ENCODE measurements at places on chromosomes 3 and 15. TPM values are rescaled to one million over a fixed set of nuclear protein-coding genes. Genes with fewer than 3 reads are reported as not detected.

BFSP2 gene
- total RNA-seq = not detected

SLC35G2 gene
- total RNA-seq = 11.6 TPM

CDHR4 gene
- not detected for total RNA-seq

ANP32A gene
- 40.1 TPM for total RNA-seq

CLDN18 gene
- not detected for total RNA-seq

XPC gene
- 62.1 TPM for total RNA-seq

SOX14 gene
- not detected for total RNA-seq

CYP1A2 gene
- not detected for total RNA-seq

CAMK2N2 gene
- total RNA-seq = not detected

IMPG2 gene
- 0.11 TPM for total RNA-seq

GNL3 gene
- 90.2 TPM for total RNA-seq

FAM3D gene
- total RNA-seq = not detected

TMIE gene
- 0.11 TPM for total RNA-seq

C3orf20 gene
- total RNA-seq = not detected

TUSC7 gene
- not detected for total RNA-seq

LRRC2 gene
- 10.8 TPM for total RNA-seq

ARHGAP31 gene
- 15.3 TPM for total RNA-seq

RNU5B-1 gene
- total RNA-seq = not detected

RETNLB gene
- total RNA-seq = not detected

REC114 gene
- total RNA-seq = not detected

MYRIP gene
- 0.32 TPM for total RNA-seq

SCG3 gene
- not detected for total RNA-seq

TSEN2 gene
- 15.6 TPM for total RNA-seq

FGD5 gene
- total RNA-seq = not detected

LMAN1L gene
- total RNA-seq = not detected

SSUH2 gene
- total RNA-seq = 0.76 TPM

PRICKLE2 gene
- 24.8 TPM for total RNA-seq

KLHL6 gene
- total RNA-seq = not detected

SPTBN5 gene
- 0.11 TPM for total RNA-seq

DLL4 gene
- not detected for total RNA-seq

RIOX2 gene
- 29.1 TPM for total RNA-seq

PEX11A gene
- total RNA-seq = 11.5 TPM

CNTN3 gene
- total RNA-seq = 18.5 TPM

HYAL1 gene
- not detected for total RNA-seq

CCDC54 gene
- not detected for total RNA-seq

CXCR6 gene
- total RNA-seq = not detected

ARGFX gene
- total RNA-seq = not detected

GP5 gene
- 0.11 TPM for total RNA-seq

FEZF2 gene
- not detected for total RNA-seq

CSTA gene
- 1.8 TPM for total RNA-seq

LRTM1 gene
- not detected for total RNA-seq

CPNE9 gene
- total RNA-seq = not detected

CPLX3 gene
- total RNA-seq = not detected

GMNC gene
- not detected for total RNA-seq

LRRC31 gene
- total RNA-seq = not detected

NR2F2 gene
- total RNA-seq = 5.9 TPM

TGM4 gene
- not detected for total RNA-seq

ZDHHC19 gene
- total RNA-seq = not detected

Data from GM23248 (cell line).